Left lobe of liver (tissue), 2 donors: ENCODE measurements at places on chromosomes 2 and 18. TPM values are rescaled to one million over a fixed set of nuclear protein-coding genes. Genes with fewer than 3 reads are reported as not detected.

C2orf76 gene
- total RNA-seq: 3.0 TPM

TRABD2A gene
- 0.68 TPM for total RNA-seq

TMEM169 gene
- total RNA-seq: 1.5 TPM

HOXD13 gene
- not detected for total RNA-seq

ACOXL gene
- total RNA-seq: not detected

MAP3K19 gene
- not detected for total RNA-seq
